ENCODE measurements at places on chromosomes 6 and 20.

DNA sequence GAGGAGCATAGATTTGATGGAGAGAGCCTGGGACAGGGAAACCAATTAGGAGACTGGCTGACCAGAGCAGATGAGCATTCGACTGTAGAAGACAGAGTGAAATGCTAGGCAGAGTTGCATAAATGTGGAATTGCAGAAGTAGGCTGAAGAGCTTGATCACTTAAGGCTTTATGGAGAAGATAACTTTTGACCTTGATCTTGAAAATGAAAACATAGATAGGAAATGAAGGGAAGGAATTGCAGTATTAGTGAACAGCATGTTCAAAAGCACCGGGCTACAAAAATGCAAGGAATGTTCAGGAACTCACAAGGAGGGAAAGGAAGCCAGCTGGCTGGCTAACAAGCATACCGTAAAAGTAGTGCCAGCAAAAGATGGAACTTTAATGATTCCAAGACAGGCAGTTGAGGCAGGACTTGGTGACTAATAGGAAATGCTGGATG is 20.5 kb upstream of the LTV1 start:
- DNase-seq = no peak

- DNase-seq = no peak
These were observed 84.1 kb downstream of the ATG5 start for GRCh38 chr6:106241498-106241897.

GRCh38 chr6:7632501-7633290 is 42.7 kb downstream of the SNRNP48 start:
- DNase-seq = no peak

GRCh38 chr6:79145301-79145700 is 67.2 kb upstream of the PHIP start:
- DNase-seq = no peak

GRCh38 chr20:51600016-51600420 is 57.5 kb upstream of the NFATC2 start:
- no peak for DNase-seq

- no peak for DNase-seq
These were observed 640.6 kb upstream of the CHD6 start for GRCh38 chr20:42258564-42259302.

DNA sequence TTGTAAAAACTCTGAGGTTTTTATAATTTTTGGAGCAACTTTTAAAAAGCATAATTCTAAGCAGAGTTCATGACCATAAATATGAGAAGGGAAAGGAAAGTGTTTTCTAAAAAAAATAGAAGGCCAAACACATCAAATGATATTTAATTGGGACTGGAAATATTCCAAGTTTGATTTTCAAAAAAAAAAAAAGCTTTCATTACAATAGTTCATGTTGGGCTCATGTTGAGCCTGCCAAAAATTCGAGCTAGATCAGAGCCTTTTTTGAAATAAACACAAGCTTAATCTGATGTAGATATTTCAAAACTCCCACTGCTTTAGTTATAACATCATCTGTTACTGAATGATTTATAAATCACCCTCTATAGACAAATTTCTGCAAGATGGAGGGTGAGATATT is 163.4 kb upstream of the DEFB112 start:
- no peak for DNase-seq

GRCh38 chr6:125258651-125259353 is 43.0 kb downstream of the HDDC2 start:
- DNase-seq = no peak

- no peak for DNase-seq
These were observed 52.6 kb upstream of the NAA20 start for GRCh38 chr20:19964289-19965265.

- DNase-seq = no peak
These were observed 995 bp downstream of the MYCT1 start for GRCh38 chr6:152698692-152699091.

GRCh38 chr6:97294451-97294850 is 11.4 kb upstream of the MMS22L start:
- no peak for DNase-seq

- DNase-seq = peak; percentile 49
These were observed 15.0 kb downstream of the ZNF217 start for GRCh38 chr20:53578492-53579222.

GRCh38 chr6:158168040-158168289 is at the start of gene SERAC1:
Gene SERAC1, minus strand, starts transcription at chr6:158168262. Its CDS starts 9,899 bp downstream, at chr6:158158363.
- DNase-seq = no peak

DNA sequence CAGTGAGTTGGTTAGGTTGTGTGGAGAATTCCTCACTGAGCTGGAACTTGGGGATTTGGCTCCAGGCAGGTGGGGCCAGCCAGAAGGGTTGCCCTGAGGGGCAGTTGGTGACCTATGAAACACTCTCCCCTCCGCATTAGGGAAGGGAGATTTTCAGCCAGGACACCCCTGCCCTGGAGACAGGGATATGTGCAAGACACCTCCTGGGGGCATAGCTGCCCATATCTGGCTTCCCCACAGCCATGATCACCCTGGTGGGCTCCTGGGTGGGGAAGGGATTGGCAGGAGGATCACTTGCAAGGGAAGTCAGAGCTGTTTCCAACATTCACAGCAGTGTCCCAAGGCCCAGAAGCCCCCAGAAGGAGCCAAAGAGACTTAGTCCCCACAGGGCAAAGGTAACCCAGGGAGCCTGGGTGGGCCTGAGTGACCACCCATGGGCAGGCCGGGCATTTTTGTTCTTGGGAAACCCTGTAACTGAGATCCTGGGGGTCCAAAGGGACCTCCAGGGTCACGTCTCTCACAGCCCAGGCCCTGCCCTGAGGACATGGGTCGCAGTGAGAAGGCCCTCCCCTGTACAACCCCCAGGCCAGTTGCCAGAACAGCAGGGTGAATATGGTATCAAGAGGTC is 145.8 kb downstream of the MRPL14 start:
- DNase-seq = no peak

DNA sequence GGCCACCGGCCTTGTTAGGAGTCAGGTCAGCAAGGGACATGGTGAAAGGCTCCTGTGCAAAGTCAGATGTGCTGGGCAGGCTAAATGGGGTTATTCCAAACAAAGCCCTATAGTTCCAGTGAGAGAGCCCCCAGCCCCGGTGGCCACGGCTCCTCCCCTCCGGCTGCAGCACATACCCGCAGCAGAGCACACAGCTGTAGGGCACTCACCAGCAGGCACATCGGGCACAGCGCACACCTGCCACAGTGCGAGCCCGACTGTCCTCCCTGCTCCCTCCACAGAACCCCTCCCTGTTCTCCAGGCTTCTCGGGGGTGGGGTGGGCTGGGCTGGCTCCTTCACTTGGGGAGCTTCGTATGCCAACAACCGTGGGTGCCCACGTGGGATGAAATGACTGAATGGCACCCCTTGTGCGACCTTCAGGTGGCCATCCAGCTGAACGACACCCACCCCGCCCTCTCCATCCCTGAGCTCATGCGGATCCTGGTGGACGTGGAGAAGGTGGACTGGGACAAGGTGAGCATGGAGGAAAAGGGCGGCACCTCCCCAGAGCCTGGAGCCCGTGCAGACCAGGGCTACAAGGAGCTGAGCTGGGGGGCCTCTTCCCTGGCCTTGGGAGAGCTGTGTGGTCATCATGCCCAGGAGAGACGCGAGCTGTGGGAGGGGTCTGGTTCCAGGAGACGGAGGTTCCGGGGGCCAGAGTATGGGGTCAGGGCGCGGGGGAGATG is 30.9 kb downstream of the PYGB start:
- DNase-seq = no peak

DNA sequence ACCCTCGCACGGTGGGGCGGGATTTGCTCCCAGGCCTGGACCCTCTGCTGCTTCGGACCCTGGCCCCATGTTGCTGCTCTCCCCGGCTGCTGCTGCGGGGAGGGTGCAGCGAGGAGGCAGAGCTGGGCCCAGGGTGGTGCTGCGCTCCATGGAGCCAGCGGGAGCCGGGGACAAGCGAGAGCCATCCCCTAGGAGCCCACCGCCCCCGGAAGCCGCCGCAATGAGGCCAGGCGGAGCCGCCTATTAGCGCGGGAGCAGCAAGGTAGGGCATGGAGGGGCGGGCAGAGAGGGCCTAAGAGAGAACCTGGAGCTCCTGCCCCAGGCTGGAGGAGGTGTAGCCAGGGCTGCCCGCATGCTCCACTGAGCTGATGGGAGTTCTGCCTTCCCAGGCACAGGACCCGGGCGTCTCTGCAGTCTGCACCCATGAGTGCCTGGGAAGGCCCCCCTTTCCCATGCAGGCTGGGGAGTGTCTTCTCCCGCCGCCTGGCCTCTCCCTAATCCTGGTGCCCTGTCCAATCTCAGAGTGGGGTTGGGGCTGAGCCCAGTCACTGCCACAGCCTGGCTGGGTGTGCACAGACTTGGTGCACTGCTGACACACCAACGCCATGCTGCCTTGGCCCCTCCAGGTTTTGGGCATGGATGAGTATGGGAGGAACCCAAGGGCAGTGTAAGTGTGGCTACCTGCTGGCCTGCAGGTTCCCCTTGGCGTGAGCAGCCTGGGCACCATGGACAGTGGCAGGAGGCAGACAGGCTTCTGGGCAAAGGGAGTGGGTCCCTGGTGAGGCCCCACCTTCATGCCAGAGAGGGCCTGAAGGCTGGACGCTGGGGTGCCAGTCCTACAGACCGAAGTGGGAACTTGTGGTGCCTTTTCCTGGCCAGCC is 360.6 kb upstream of the MAP3K7 start:
- no peak for DNase-seq

DNA sequence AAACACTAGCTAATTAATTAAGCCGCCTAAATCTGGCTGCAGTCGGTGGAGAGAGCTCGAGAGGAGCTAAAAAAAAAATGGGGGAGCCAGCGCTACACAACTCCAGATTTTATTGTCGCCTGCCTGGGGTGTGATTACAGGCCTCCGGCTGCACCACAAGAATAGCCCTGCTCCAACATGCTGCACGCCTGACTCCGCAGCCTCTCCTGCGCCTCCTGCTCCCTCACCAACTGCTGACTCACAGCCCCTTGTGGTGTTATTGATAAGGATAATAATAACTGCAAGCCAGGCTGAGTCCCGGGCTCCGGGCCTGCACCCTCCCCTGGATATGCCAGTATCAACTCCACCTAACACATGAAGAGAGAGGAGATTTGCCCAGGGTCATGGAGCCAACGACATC is 16.8 kb downstream of the SIRPA start:
- DNase-seq = no peak

- DNase-seq = no peak
These were observed 42.8 kb upstream of the FAM50B start for GRCh38 chr6:3806169-3806922.

GRCh38 chr6:158584236-158584651 is 24.4 kb downstream of the TMEM181 start:
- no peak for DNase-seq

GRCh38 chr6:162576016-162576415 is 151.6 kb downstream of the PRKN start:
- no peak for DNase-seq

- DNase-seq = no peak
These were observed 11.9 kb upstream of the DHX35 start for GRCh38 chr20:38950254-38950653.

DNA sequence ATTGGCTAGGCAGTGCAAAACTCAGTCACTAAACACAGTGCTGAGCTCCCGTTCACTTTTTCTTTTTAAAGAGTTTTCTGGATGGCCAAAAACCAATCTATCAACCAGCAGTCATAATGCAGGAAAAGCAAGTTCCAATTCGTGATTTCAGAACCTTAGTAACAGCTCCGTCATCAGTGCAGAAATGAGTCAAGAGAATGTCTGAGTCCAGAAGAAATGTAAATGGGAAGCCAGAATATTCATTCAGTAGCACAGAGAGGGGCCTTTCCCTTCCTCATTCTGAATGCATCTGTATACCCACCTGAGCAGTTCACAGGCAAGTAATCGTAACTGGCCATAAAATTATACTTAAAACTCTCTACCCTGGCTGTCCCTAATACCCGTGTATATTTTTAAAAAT is 20.4 kb downstream of the HUS1B start:
- DNase-seq = no peak

DNA sequence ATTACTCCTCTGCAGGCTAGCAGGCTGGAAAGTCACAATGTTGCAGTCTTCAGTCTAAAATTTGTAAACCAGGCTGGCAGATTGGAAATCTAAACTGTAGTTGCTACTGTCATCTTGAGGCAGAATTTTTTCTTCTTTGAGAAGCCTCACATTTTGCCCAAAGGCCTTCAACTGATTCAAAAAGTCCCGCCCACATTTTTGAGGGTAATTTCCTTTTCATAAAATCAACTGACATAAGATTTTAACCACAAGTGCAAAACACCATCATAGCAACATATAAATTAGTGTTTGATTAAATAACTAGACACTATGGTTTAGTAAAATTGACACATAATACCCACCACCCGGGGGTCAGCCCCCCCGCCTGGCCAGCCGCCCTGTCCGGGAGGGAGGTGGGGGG is 28.4 kb downstream of the HLA-C start:
- DNase-seq = no peak

- DNase-seq = no peak
These were observed 235.0 kb downstream of the TTLL2 start for GRCh38 chr6:167559675-167560479.

DNA sequence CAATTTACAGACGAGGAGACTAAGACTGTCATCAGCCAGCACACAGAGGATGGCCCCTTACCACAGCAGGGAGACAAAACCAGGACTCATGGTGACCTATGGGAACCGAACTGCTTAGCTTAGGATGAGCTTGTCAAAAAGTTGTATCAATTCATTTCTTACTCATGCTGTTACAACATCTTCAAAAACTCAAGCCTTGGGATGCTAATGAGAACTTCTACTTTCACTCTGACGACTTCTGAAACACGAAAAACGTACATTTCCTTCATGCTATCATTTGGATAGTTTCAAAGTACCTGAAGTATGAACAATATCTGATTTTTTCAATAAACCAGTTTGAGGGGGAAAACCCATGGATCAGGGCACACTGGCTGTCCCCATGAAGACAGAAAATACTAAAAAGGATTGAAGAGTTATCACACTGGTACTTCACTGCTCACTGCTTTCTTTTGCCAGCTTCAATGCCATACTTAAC is 31.9 kb downstream of the HIVEP2 start:
- no peak for DNase-seq

DNA sequence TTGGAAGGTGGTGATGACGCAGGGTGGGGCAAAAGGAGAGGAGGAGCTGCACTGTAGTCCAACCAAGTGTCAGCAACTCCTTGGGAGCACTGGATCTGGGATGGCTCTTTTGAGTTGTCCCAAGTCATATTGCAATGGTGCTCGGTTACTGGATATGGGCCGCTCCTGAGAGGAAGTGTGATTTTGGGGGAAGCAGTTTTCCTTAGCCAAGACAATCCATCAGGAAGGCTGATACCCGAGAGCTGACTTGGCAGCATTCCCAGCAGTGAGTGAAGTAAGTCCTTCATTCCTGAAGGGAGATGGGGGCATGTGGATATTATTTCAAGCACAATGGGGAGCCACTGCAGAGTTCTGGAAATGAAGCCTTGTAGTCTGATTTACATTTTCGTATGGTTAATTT is 354.1 kb downstream of the RFPL4B start:
- DNase-seq = no peak

- DNase-seq = no peak
These were observed 59.8 kb upstream of the MYL9 start for GRCh38 chr20:36481380-36482043.

All from NCI-H1048 (cell line).